ENCODE measurements at places on chromosomes 3 and 15. TPM values are rescaled to one million over a fixed set of nuclear protein-coding genes. Genes with fewer than 3 reads are reported as not detected.
A peak's percentile ranks its signal among the peaks of the same experiment; 100 is the strongest.

- DNase-seq: no peak
- no peak overlapping the region for H3K27ac ChIP-seq
- H3K36me3 ChIP-seq: no peaks in the 10 kb centered on the region
- H3K27me3 ChIP-seq: no peaks in the 10 kb centered on the region
These were observed 60.4 kb downstream of the MESD start for GRCh38 chr15:80929225-80929624.

DNA sequence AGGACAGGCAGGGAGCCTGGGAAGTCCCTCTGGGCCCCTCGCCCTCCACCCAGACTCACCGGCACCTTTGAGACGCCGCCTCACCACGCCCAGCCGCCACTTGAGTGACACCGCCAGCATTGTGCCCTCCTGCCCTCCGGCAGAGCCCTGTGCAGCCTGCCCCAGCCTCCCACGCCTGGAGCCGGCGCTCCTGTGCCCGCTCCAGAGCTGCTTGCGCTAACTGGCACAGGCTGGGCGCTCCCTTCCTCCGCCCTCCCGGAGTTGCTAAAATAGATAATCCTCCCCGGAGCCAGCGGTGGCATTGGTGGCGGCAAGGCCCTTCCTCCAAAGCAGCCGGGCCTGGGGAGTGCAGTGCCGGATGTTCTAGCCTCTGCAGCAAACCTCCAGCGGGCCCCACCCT is 15.7 kb upstream of the GRIP2 start:
- no peak overlapping the region for H3K27ac ChIP-seq
- H3K36me3 ChIP-seq: no peaks in the 10 kb centered on the region
- H3K4me3 ChIP-seq: peak overlapping the region; percentile 12
- DNase-seq: peak; percentile 23
- peaks cover 47% of the 10 kb centered on the region for H3K27me3 ChIP-seq

- peak overlapping the region; percentile 63 for H3K4me3 ChIP-seq
- H3K36me3 ChIP-seq: peaks cover 7% of the 10 kb centered on the region
- peak overlapping the region; percentile 91 for H3K27ac ChIP-seq
- no peaks in the 10 kb centered on the region for H3K27me3 ChIP-seq
- peaks cover 32% of the 10 kb centered on the region for H3K4me1 ChIP-seq
These were observed 350.3 kb downstream of the DOCK3 start for GRCh38 chr3:51024765-51025632.

GRCh38 chr15:37134244-37134643 is 33.9 kb upstream of the MEIS2 start:
- no peak for DNase-seq
- no peak overlapping the region for H3K4me3 ChIP-seq
- H3K27ac ChIP-seq: no peak overlapping the region
- peaks cover 18% of the 10 kb centered on the region for H3K27me3 ChIP-seq
- no peaks in the 10 kb centered on the region for H3K4me1 ChIP-seq

- H3K27me3 ChIP-seq: peaks cover 55% of the 10 kb centered on the region
- peak; percentile 51 for DNase-seq
- peaks cover 8% of the 10 kb centered on the region for H3K4me1 ChIP-seq
- no peaks in the 10 kb centered on the region for H3K36me3 ChIP-seq
- peak overlapping the region; percentile 25 for H3K27ac ChIP-seq
- H3K4me3 ChIP-seq: no peak overlapping the region
These were observed 142.4 kb downstream of the ANXA2 start for GRCh38 chr15:60255390-60255789.

DNA sequence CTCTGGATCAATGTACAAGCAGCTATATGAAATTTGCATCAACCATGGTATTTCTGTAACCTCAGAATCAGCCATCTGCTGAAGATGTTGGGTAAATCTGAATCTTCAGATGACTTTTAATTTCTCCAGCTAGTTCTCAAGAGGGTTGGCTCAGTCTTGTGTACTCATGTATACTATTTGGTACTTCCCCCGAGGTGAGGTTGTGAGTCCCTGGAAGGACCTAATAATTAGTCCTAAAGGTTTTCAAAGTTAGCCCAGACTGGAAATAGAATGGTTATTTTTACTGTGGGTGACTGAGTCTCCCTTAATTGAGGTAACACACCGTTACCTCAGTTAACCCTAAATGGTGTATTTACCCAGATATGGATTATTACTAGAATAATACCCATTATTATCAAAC is 104.3 kb upstream of the THSD4 start:
- H3K27me3 ChIP-seq: peaks cover 43% of the 10 kb centered on the region
- no peak overlapping the region for H3K27ac ChIP-seq
- H3K36me3 ChIP-seq: no peaks in the 10 kb centered on the region
- no peak overlapping the region for H3K4me3 ChIP-seq

DNA sequence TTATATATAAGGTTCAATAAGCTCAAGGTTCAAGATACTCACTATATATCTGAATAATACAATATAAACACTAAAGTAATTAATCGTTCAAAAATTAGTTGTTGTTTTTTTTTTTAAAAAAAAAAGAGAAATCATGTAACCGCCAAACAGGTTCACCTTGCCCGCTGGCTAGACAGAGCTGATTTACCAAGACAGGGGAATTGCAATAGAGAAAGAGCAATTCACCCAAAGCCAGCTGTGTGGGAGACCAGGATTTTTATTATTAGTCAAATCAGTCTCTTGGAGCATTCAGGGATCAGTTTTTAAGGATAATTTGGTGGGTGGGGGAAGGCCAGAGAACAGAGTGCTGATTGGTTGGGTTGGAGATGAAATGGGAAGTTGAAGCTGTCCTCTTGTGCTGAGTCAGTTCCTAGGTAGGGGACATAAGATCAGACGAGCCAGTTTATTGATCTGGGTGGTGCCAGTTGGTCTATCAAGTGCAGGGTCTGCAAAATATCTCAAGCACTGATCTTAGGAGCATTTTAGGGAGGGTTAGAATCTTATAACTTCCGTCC is 7.9 kb downstream of the HIGD1A start:
- H3K36me3 ChIP-seq: peaks cover 5% of the 10 kb centered on the region
- no peak overlapping the region for H3K27ac ChIP-seq
- no peak for DNase-seq

DNA sequence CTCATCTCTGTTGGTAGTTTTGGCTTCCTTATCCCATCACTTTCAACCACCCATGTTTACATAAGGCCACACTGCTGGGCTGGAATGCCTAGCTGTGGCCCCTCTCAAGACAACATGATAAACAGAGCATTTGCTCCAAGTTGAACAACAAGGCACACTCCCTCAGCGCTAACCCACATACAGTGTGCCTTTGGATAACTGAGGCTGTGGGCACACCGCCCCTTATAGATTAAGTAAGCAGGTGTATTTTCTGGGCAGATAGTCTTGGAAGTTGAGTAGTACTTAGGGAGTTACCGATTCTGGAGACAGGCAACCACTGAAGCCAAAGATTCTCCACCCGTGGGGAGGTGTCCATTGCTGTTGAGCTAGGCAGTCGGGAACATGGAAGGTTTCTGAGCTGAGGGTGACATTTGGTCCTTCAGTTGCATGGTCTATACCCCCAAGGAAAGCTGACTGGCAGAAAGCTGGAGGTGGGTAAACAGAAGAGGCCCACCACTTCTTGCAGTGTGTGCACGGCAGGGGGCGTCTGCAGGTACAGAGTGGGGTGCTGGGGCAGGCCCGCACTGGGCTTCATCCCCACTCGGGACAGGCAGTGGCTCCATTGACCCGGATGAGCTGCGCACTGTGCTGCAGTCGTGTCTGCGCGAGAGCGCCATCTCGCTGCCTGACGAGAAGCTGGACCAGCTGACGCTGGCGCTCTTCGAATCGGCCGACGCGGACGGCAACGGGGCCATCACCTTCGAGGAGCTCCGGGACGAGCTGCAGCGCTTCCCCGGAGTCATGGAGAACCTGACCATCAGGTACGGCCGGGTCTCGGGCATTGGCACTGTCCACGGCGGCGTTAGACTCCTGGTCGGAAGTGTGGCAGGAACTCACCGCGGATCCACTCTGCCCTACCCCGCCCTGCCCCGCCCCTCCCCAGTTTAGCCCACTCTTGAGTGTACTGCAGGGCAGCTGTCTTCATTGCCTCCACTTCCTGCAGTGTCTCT is 16.8 kb downstream of the NOX5 start:
- H3K36me3 ChIP-seq: no peaks in the 10 kb centered on the region
- DNase-seq: peak; percentile 54
- H3K4me1 ChIP-seq: peaks cover 25% of the 10 kb centered on the region

DNA sequence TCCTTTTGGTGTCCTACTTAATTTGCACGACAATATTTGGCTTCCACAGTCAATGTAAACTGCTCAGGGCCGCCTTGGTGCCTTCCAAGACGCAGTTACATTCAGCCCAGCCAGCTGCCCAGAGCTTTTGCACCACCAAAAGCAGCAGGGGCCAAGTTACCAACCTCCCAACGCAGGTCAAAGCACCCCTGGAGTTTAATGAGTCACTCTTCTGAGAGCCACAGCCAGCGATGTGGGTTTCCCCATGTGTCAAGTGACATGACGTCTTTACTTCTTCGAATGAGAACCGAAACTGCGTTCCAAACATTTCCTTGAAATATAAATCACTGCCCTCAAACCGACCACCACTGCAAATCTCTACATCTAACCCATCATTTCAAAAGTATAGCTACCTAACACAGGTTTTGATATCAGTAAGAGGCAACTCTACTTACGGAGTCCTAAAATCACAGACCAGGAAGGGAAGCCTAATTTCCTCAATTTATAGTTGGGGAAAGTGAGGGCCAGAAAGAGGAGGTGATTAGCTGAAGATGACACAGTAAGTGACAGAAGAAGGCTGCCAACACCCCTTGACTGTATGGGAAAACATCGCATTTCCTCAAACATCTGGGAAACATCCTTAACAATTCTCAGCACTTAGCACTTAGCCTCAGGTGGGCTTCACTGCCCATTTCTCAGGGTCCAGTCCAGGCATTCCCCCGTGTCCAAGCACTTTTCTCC is 24.5 kb downstream of the MB21D2 start:
- H3K27me3 ChIP-seq: peaks cover 47% of the 10 kb centered on the region
- H3K36me3 ChIP-seq: peaks cover 8% of the 10 kb centered on the region
- H3K4me3 ChIP-seq: peak overlapping the region; percentile 61
- peak overlapping the region; percentile 8 for H3K27ac ChIP-seq
- peaks cover 91% of the 10 kb centered on the region for H3K4me1 ChIP-seq
- DNase-seq: peak; percentile 86

GRCh38 chr15:65004993-65005392 is 15.3 kb upstream of the SPG21 start:
- DNase-seq: no peak
- no peaks in the 10 kb centered on the region for H3K4me1 ChIP-seq
- no peak overlapping the region for H3K4me3 ChIP-seq

DNA sequence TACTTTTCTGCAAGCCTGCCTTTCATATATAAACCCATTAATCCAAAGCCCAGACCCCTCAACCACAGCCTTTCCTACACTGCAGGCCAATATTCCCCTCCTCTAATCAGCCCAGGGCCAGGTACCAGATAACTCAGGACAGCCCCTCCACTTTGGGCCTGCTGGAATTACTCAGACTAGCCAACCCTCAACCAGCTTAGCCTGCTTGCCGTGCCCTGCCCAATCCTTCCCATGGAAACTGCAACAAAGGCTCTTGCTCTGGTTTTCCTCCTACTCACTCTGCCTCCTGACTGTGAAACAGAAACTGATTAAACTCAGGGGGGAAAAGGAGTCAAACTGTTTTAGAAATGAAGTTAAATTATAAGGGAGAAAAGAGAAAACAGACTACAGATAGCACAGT is 248.1 kb downstream of the KLF13 start:
- H3K27me3 ChIP-seq: no peaks in the 10 kb centered on the region
- no peak for DNase-seq
- H3K4me1 ChIP-seq: peaks cover 5% of the 10 kb centered on the region
- no peaks in the 10 kb centered on the region for H3K36me3 ChIP-seq
- H3K27ac ChIP-seq: no peak overlapping the region

DNA sequence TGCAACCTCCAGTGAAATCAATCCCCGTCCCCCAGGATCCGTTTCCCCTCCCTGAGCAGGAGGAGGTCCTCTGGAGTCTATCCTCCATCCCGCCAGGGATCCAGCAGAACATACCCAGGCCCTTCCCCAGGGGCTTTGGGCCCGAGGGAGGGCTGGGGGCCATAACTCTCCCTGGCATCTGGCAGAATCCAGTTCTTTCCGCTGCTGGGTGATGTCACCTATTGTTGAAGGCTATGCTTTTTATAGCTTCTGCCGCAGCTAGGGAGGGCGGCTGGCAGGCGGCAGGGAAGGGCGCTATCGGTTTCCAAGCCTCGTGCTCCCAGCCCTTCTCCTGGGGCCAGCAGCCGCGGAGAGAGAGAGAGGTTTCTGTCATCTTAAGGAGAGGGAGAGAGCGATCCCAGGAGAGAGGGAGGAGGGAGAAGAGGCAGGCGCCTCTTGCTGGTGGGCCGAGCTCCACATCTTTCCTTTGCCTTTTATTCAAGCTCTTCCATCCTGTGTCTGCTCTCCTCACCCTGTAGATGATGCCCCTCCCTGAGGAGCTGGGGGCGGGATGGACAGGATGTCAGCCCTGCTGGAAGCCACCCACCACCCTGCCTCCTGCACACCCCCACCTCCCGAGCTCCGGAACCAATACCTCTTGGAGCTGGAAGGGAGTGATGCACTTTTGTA is 120.1 kb downstream of the ANP32A start:
- H3K27ac ChIP-seq: no peak overlapping the region
- H3K36me3 ChIP-seq: no peaks in the 10 kb centered on the region
- H3K27me3 ChIP-seq: peaks cover 5% of the 10 kb centered on the region
- H3K4me1 ChIP-seq: no peaks in the 10 kb centered on the region
- H3K4me3 ChIP-seq: no peak overlapping the region

- H3K4me3 ChIP-seq: no peak overlapping the region
- H3K27ac ChIP-seq: no peak overlapping the region
- peaks cover 69% of the 10 kb centered on the region for H3K27me3 ChIP-seq
- H3K4me1 ChIP-seq: peaks cover 12% of the 10 kb centered on the region
- DNase-seq: no peak
These were observed 3.0 kb downstream of the DGKG start for GRCh38 chr3:186359078-186359477.

- no peak for DNase-seq
- H3K4me1 ChIP-seq: no peaks in the 10 kb centered on the region
- peaks cover 39% of the 10 kb centered on the region for H3K27me3 ChIP-seq
These were observed 25.2 kb upstream of the C2CD4B start for GRCh38 chr15:62190274-62190673.

LYZL4 gene
- not detected for total RNA-seq

ITIH4 gene
- total RNA-seq: 24.5 TPM

TNNC1 gene
- total RNA-seq: 10.8 TPM

TEX9 gene
- total RNA-seq: 2.6 TPM

RTP1 gene
- total RNA-seq: not detected

PPM1L gene
- total RNA-seq: 6.4 TPM

LRRN1 gene
- total RNA-seq: 2.6 TPM
